ENCODE measurements at places on chromosomes 11 and 22.

DNA sequence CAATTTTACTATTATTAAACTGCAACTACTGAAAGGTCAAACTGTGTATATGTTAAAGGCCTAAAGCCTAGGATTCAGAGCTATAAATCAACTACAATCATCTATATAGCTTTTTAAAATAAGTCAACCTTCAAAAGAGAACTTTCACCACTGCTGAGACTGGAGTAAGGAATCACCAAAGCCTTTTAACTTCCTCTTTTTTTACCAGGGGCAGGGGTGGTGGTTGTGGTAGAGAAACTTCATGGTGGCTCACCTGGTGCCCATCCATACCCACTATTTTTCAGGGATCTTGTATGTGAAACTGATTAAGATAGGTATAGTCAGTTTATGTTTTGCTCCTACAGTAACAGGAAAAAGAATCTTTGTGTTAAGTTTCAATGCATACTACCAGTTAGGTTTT is 31.5 kb downstream of the TSG101 start:
- no peaks in the 10 kb centered on the region for H3K27me3 ChIP-seq
- H3K4me1 ChIP-seq, result peaks cover 50% of the 10 kb centered on the region
- H3K36me3 ChIP-seq, result no peaks in the 10 kb centered on the region
- H3K27ac ChIP-seq, result no peak overlapping the region
- no peak for DNase-seq
- no peak overlapping the region for H3K4me3 ChIP-seq

GRCh38 chr22:17369439-17370025 is at the start of gene CECR2:
Gene CECR2 (plus strand): TSS chr22:17369460. CDS start chr22:17369784, 324 bp downstream.
- H3K27me3 ChIP-seq, result peaks cover 71% of the 10 kb centered on the region
- no peak for DNase-seq
- H3K27ac ChIP-seq, result no peak within 1 kb of the TSS
- H3K4me3 ChIP-seq, result no peak within 1 kb of the TSS
- no peaks in the 10 kb centered on the region for H3K4me1 ChIP-seq

- no peak overlapping the region for H3K27ac ChIP-seq
- no peak overlapping the region for H3K4me3 ChIP-seq
- H3K4me1 ChIP-seq, result no peaks in the 10 kb centered on the region
- no peaks in the 10 kb centered on the region for H3K36me3 ChIP-seq
- DNase-seq, result no peak
- H3K27me3 ChIP-seq, result no peaks in the 10 kb centered on the region
Measured at GRCh38 chr11:31763296-31763695, 47.8 kb downstream of the PAX6 start.

DNA sequence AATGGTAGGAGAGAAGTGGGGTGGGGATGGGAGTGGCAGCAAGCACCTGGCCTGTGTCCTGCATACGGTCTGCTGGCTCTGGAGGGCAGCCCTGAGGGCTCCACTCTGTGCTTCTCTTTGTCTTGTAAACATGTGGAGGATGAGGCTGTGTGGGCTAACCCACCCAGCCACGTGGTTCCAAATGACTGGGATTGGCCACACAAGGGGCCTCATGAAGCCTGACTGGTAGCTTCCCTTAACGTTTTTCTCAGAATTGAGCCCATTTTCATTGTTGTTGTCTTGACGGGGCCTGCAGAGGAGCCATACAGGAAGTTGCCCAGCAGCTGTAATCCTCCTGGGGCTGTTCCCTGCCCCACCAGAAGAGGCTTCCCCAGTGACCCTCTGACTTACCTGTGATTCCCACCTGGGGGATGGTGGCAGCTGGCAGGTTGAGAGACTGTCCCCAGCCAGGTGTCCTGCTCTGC is 18.0 kb downstream of the DERL3 start:
- H3K36me3 ChIP-seq, result peaks cover 10% of the 10 kb centered on the region
- no peak overlapping the region for H3K4me3 ChIP-seq
- H3K4me1 ChIP-seq, result no peaks in the 10 kb centered on the region
- DNase-seq, result no peak
- H3K27me3 ChIP-seq, result no peaks in the 10 kb centered on the region
- no peak overlapping the region for H3K27ac ChIP-seq

DNA sequence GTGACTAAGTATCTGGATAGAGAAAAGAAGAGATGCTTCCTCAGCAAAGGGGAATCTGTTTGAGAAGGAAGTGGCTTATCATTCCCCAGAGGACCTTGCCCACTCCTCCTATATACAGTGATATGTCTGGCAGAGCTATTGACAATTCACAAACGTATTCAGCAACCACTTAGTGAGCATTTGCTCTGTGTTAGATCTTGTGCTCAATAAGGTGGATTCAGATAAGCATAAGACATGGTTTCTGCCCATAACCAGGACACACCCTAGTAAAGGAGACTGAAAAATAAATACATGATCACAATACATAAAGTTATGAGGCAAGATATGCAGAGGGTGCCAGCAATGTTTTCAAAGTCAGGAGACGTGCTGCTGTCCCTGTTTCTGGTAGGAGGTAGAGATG is 1.4 kb downstream of the TMEM9B start:
- peak overlapping the region; percentile 93 for H3K4me3 ChIP-seq
- no peaks in the 10 kb centered on the region for H3K27me3 ChIP-seq
- no peak overlapping the region for H3K27ac ChIP-seq
- no peak for DNase-seq
- no peaks in the 10 kb centered on the region for H3K36me3 ChIP-seq

DNA sequence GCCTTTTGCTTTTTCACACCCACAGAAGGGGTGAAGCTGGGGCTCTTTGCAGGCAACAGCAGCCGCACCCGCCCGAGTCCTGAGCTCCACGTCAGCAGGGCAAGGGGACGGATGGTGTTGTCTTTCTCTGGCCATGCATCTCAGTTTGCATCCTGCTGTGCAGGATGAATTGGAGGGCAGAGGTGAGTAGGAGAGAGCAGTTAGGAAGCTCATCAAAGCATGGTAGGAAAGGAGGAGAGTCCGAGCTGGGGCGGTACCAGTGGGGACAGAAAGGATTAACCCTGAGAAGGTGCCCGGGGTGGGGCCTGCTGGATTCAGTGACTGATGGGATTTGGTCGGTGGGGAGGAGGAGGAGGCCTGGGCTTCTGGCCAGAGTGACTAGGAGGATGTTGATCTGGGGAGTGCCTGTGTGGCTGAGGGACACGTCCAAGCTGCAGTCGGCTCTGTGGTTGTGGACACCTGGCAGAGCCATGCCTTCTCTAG is 14.6 kb downstream of the FAM83F start:
- no peaks in the 10 kb centered on the region for H3K36me3 ChIP-seq
- DNase-seq, result peak; percentile 57
- H3K4me3 ChIP-seq, result no peak overlapping the region
- H3K27me3 ChIP-seq, result no peaks in the 10 kb centered on the region

DNA sequence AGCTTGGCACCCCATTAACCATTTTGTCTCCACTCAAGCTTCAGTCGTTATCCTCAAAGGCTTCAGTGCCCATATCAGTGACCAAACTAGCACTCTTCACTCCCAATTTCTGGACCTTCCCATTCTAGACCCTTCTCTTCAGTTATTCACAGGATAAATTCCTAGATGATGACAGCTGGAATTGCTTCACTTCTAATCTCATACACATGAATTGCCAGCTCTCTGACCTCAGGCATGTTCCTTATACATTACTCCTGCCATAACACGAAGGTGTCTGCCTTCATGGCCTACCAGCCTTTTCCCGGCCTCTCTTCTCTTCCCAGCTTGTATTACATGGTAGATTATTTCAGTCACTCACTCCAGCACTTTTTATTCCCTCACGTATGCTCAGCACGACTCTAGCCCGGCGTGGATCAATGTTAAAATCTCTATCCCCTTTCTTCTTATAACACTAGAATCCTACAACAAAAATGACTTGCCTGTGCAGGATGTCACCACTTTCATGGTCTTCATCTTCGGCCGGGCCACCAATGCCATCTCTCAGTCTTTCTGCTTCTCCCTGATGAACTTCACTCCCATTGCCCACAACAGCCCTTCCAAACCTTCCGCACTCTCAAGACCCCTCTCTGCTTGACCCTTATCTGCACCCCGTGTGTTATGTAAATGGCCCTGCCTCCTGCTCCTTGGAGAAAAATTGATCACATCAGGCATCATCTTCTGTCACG is 36.9 kb downstream of the EIF3F start:
- no peak overlapping the region for H3K4me3 ChIP-seq
- H3K27ac ChIP-seq, result no peak overlapping the region
- no peaks in the 10 kb centered on the region for H3K36me3 ChIP-seq

DNA sequence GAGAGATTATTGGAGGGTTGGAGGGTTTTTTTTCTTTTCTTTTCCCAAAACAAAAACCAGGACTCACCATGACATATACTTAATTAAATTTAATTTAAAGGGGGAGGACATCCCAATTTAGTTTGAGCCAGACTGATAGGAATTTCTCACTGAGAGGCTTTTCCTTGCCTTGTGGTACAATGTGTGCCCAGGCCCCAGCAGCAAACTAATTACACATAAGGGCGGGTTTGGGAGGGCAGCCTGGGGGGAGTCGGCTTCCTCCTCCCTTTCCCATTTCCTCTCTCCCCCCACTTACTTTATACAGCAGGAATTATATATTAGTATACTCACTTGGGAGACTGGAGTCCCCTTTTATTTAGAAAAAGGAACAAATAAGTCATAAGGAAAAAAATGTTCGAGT is 2.9 kb downstream of the TEAD1 start:
- no peak for DNase-seq
- peak overlapping the region; percentile 97 for H3K4me3 ChIP-seq
- no peaks in the 10 kb centered on the region for H3K27me3 ChIP-seq
- peaks cover 10% of the 10 kb centered on the region for H3K36me3 ChIP-seq

DNA sequence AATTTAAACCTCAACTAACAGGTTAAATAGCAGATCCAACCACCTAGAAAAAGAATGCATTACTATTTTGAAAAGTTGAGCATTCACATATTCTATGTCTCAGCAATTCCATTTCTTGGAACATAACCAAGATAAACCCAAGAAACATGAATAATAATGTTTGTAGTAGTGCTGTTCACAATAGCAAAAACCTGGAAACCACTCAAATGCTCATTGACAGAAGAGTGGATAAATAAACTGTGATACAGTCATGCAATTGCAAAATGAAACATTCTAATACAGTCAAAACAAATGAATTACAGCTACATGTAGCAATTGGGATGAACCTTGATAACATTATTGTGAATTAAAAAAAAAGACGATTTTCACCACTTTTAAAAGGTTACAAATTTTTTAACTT is 162.8 kb upstream of the TMEM45B start:
- peaks cover 16% of the 10 kb centered on the region for H3K4me1 ChIP-seq
- no peaks in the 10 kb centered on the region for H3K27me3 ChIP-seq
- no peaks in the 10 kb centered on the region for H3K36me3 ChIP-seq
- peak; percentile 98 for DNase-seq
- peak overlapping the region; percentile 22 for H3K27ac ChIP-seq

GRCh38 chr22:17906978-17907747 is 117.2 kb downstream of the MICAL3 start:
- peaks cover 6% of the 10 kb centered on the region for H3K4me1 ChIP-seq
- H3K27me3 ChIP-seq, result no peaks in the 10 kb centered on the region
- no peak overlapping the region for H3K27ac ChIP-seq
- H3K36me3 ChIP-seq, result peaks cover 14% of the 10 kb centered on the region
- no peak overlapping the region for H3K4me3 ChIP-seq
- DNase-seq, result no peak

DNA sequence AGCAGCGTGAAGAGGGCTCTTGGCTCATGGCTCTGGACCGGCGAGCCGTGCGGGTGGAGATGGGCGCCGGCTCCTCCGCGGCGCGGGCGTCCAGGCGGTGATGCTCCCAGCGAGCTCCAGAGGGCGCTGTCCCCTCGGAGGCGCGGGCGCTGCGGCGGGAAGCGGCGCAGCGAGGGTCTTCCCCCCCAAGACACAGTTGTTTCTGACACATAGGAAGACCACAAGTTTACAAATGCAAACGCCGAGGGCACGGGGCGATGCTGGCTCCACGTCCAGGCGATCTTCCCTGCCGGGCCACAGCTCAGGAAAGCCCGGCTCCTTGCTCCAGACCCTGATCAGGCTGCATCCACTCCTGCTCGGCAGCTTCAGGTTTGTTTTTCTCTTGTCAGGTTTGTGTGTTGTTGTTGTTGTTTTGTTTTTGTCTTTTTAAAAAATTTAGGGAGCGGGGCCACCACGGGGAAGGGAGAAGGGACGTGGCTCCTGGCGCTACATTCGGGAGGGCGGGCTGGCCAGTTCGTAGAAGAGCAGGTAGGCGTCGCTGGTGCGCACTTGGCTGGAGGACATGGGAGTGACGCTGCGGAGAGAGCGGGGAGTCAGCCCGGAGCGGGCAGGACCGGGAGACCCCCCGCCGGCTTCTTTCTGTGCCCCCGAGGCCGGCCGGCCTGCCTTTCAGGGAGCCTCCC is 10.0 kb upstream of the MFRP start:
- H3K27ac ChIP-seq, result no peak overlapping the region
- peak; percentile 70 for DNase-seq
- H3K4me1 ChIP-seq, result peaks cover 23% of the 10 kb centered on the region
- no peaks in the 10 kb centered on the region for H3K27me3 ChIP-seq

- no peaks in the 10 kb centered on the region for H3K36me3 ChIP-seq
- H3K27ac ChIP-seq, result no peak overlapping the region
- H3K27me3 ChIP-seq, result peaks cover 39% of the 10 kb centered on the region
- H3K4me3 ChIP-seq, result no peak overlapping the region
Measured at GRCh38 chr22:43325176-43325575, 18.0 kb downstream of the SCUBE1 start.

DNA sequence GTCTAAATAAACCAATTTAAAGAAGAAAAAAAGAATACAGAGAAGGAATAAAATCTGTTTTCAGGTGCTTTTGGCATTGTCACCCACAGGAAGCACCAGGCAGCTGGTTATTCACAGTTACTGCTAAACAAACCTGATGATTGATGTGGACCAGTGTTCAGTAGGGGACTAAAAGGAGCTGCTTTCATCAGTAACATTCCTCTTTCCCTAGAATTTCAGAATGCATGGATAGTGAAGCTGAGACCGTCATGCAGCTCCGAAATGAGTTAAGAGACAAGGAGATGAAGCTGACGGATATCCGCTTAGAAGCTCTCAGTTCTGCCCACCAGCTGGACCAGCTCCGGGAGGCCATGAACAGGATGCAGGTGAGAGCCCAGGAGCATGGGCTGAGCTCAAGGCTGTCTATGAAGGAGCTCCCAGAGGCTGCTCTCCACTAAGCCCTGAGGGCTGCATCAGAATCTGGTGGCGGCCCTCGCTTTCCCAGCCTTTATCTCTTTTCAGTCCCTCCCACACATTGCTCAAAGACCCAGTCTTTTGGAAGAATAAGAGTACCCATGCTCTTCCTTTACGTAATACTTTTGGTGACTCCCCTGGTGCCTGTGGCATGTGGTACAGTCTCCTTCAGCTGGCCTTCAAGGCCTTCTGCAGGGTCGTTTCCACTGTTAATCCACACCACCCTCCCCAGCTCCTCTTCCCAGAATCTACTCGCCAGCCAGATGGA is 69.5 kb downstream of the DBX1 start:
- DNase-seq, result no peak
- no peak overlapping the region for H3K27ac ChIP-seq
- peaks cover 4% of the 10 kb centered on the region for H3K36me3 ChIP-seq
- H3K4me3 ChIP-seq, result no peak overlapping the region
- no peaks in the 10 kb centered on the region for H3K4me1 ChIP-seq

All from PC-3 (cell line).